ENCODE measurements at places on chromosomes 11 and 22. TPM values are rescaled to one million over a fixed set of nuclear protein-coding genes. Genes with fewer than 3 reads are reported as not detected.

CHRNA10 gene
- total RNA-seq: 0.48 TPM

IGSF9B gene
- 0.64 TPM for total RNA-seq

CASP12 gene
- 7.9 TPM for total RNA-seq

KCNJ11 gene
- 5.0 TPM for total RNA-seq

DYNC2H1 gene
- total RNA-seq: 40.3 TPM

GRCh38 chr11:70883973-70884623 lies 368.3 kb downstream of the SHANK2 start:
- no peak for DNase-seq

DNA sequence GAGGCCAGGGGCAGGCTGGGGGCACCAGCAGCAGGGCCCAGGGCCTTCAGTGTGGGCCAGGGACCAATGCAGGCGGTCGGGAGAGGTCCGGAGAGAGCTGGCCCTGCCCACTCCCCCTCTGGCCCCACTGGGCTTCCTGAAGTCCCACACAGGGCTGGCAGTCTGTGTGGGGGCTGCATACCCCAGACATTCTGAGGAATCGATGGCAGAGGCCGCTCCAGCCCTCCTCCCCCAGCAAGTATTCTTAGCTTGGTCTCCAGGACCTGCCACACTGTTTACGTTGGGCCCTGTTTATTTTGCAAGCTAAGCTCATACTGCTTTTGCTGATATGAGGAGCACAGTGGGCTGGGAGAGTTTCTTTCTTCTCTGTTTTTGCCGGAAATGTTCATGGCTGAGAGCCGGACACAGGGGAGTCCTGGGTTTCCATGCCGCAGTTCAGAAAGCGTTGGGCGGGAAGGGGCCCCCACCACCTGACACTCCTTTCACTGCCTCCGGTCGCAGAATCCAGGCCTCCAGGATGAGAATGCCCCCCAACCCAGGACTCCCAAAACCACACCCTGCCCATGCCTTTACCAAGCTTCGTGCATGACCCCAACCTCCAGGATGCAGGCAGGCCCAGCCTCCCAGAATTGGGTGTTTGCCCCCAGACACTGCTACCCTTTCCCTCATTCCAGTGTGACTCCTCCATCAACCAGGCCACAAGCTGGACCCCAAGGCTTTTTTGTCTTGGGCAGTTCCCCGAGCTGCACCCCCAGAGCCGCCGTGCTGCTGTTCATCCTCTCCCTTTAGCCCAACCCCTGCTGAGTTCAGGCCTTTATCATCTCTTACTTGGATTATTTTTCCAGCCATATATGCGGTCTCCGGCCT lies 81.8 kb upstream of the KCNQ1OT1 start:
- DNase-seq: peak; percentile 11

DNA sequence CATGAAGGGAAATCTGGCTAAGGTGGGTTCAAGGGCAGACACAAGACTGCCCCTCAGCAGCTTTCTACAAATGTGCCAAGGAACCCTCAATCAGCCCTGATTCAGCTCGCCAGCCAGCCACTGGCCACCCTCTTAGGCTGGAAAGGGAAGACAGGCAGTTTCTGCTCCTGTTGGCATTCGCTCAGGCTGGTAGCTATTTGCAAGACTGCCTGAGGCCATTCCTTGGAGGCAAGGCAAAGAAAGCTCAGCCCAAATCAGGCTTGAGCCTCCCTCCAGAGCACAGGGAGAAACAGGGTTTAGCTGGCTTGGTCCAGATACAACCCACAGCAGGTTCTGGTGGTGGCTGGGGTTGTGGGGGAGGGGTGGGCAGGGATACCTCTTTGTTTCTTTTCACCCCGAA lies 19.2 kb downstream of the TP53I11 start:
- no peak for DNase-seq

- DNase-seq: no peak
Measured at GRCh38 chr22:25334162-25334490, 114.7 kb downstream of the CRYBB2 start.

DNA sequence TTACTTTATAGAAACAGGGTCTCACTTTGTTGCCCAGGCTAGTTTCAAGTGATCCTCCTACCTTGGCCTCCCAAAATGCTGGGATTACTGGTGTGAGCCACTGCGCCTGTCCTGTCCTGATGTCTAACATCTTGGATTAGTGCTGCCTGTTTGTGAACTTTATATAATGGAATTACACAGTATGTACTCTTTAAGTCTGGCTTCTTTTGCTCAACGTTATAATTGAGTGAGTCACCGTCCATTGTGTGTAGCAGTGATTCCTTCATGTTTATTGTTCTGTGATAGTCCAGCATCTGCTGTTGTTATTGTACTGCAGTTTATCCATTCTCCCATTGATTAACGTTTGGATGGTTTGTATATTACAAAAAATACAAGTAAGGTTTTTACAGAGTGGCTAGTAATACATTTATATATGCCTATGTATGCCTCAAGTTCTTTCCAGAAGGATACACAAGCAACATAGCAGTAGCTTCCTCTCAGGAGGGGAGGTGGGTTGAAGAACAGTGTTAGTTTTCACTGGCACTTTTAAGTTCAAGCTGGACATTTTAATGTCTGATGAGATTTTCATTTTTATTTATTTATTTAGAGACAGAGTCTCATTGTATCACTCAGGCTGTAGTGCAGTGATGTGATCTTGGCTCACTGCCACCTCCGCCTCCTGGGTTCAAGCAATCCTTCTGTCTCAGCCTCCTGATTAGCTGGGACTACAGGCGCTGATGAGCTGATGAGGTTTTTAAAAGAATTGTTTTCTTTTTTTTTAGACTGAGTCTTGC lies 25.2 kb upstream of the MICALL1 start:
- DNase-seq: no peak

DNA sequence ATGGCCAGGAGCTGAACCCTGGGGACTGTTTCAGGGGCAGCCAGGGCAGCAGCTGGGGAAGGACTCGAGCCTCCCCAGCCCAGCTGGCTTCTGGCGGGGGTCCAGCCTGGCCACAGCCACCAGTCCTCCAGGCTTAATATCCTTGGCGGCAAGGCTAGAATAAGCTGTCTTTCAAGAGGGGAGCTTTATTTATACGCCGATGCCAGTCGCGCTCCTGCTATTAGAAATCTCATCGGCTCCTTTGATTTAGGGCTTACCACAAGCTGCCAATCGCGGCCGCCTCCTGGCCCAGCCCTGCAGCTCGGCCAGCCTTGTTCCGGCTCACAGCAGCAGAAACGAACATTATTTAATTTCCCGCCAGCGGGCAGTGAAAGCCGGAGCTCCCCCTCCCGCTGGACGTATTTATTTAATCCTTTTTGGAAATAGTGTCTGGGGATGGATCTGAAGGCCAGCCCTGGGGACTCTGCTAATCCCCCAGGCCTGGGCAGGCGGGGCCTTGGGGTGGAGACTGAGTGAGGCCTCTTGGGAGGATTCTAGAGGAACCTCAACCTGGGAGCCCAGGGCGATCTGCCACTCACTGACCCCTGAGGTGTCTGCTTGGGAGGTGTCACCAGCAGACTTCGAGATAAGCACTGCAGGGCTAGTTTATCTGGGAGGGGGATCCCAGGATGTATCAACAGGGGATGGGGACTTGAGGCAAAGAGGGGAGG lies 363.1 kb downstream of the MN1 start:
- DNase-seq: no peak

DNA sequence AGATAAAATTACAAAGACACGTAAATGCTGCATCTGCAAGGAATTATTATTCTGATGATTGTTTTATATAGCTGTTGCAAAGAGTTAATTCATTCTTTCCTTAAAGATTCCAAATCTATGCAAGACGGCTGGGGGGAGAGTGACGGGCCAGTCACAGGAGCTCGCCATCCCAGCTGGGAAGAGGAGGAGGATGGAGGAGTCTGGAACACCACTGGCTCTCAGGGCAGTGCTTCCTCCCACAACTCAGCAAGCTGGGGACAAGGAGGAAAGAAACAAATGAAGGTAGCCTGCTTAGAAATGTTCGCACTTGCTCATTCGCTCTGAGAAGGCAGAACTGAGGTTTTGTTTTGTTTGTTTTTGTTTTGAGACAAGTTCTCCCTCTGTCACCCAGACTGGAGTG lies 73.0 kb upstream of the ADSL start:
- DNase-seq: no peak

DNA sequence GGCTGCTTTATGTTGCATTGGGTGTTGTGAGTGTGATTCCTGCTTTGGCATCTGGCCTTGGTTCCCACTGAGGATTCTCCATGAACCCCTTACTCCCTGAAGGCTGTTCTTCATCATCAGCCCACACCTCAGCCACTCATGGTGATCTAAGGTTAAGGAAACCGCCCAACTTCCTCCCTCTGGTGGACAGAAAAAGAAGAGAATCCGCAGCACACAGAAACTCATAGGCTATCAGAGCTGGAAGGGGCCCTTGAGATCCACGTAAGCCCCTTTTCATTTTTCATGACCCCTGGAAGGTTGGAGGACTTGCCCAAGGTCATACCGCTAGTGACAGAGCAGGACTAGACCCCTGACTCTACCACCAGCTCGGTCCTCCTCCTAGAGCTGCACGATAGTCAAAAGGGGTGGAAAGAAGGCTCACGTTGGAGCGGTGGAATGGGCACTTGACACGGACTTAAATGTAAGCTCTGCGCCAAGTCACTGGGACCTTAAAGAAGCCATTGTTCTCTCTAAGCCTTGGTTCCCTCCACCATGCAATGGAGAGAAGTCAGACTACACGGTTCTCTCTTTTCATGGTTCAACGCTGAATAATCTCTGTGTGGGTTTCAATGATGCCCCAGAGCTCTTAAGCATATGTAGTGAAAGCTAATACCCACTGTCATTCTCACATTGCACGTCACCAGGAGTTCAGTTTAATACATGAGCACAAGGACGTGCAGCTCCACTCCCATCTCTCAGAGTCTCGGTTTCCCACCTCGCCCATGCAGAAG lies 83.6 kb upstream of the CRTAM start:
- DNase-seq: no peak

- peak; percentile 16 for DNase-seq
Measured at GRCh38 chr22:46064966-46065666, 85.2 kb upstream of the PPARA start.

DNA sequence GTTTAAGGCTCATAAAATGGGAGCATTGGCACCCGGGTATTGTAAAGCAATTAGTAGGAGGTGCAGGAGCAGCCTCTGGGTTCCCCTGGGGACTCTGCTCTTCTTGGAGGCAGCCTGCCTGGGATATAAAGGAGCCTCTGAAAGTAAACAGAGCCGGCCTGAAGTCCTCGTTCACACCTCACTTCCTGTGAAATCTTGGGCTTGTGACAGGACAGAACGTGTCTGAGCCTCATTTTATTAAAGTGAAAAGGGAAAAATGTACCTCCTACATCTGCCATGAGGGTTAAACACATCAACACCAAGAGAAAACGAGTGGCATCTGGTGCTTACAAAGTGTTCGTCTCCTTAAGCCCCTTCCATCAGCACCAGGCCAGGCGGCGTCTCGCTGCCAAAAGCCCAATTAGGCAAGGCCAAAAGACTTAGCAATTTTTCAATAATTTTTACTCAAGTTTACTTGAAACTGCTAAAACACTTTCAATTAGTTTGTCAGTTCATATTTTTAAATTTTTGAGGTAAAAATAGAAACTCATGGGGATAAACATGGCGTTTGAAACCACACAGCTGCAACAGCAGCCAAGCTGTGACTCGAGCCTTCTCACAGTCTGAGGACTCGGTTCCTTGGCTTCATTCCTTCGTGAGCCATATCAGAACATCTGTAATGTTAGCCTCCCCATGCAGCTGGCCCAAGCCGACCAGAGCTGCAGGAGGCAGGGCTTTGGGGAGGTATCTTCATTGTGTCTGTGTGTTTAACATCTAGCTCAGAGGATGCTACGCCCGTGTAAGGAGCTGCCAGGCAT lies 33.6 kb downstream of the MAP6 start:
- no peak for DNase-seq

DNA sequence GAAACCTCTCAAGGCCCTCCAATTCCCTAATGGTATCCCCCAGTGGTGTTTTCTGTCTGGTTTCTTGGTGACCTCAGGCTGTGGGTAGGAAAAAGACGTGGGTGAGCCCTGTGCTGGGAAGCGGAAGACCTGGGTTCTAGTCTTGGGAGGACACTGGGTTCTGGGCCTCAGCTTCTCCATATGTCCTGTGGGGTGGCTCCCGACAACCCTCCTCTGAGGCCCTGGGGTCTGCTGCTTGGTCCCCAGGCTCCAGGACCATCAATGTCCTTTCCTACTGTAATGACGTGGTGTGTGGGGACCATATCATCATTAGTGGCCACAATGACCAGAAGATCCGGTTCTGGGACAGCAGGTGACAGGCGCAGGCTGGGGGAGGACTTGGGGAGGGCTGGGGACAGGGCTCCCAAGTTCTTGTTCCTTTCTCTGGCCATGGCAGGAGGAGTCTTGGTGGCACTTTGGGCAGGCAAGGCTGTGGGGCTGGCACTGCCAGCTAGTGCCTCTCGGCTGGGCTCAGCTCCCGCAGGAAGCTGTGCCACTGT lies 12.8 kb downstream of the ATG16L2 start:
- no peak for DNase-seq

DNA sequence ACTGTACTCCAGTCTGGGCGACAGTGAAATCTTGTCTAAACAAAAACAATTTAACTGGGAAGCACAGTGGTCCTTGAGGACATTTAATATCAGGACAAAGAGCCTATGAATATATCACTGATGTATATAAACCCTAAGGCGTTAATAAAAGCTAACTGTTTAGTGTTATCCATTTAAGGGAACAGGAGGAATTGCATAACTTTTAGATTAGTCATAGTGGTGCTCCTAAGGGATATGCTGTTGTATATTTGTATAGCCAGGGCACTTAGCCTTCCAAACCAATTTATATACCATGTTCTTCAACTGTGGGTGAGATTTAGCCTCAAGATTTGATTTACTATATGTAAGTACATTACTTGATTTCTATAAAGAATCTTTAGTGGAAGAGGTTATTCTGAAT lies 3.0 kb upstream of the CHEK1 start:
- DNase-seq: no peak
